ENCODE measurements at places on chromosomes 6 and 20.

- no peak for DNase-seq
Observed at GRCh38 chr6:107624541-107624940, 134.6 kb downstream of the SOBP start.

GRCh38 chr6:91654357-91654756 lies 1067.5 kb upstream of the MAP3K7 start:
- no peak for DNase-seq

GRCh38 chr20:62059401-62059800 lies 6.3 kb downstream of the TAF4 start:
- no peak for DNase-seq

GRCh38 chr20:34824806-34825529 lies 483 bp downstream of the NCOA6 start:
- DNase-seq: peak; percentile 72

DNA sequence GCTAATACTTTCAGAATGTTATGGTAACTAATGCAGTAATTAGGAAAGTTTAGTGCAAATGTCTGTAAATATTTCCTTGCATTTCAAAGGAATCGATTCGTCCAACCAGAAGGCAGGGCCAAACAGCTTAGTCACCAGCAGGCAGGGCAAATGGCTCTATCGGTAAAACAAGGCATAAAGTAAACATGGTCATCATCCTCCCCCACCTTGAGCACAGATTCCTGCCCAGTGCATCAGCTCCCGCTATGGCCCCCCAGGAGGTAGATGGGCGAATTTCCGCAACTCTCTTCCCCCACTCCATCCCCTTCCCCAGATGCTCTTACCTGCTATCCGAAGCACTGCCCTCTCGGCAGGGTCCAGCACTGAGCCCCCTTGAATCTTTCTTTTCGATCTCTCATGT lies 103.8 kb upstream of the BEND6 start:
- DNase-seq: no peak

Measured in hematopoietic multipotent progenitor cell treated with erythropoietin and hydrocortisone succinate and interleukin-3 and kit ligand, for 6 days (in vitro differentiated cells).